ENCODE measurements at places on chromosomes 11 and 22.

DNA sequence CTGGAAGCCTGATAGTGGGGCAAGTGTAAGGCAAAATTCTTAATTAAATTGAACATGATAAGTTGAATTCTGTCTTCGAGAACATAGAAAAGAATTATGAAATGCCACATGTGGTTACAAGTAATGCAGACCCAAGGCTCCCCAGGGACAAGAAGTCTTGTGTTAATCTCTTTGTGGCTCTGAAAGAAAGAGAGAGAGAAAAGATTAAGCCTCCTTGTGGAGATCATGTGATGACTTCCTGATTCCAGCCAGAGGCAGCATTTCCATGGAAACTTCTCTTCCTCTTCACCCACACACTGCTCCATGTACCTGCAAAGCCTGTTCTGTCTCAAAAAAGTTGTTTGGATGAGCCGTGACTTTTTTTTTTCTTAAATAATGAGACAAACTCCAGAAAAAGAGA is 1.9 kb upstream of the TYR start:
- no peak for DNase-seq

- no peak for DNase-seq
These were observed 7.8 kb downstream of the CD3E start for GRCh38 chr11:118312328-118312727.

GRCh38 chr11:79626135-79627075 is 185.6 kb upstream of the TENM4 start:
- DNase-seq = no peak

- DNase-seq = no peak
These were observed 47.7 kb upstream of the EMID1 start for GRCh38 chr22:29157759-29158535.

DNA sequence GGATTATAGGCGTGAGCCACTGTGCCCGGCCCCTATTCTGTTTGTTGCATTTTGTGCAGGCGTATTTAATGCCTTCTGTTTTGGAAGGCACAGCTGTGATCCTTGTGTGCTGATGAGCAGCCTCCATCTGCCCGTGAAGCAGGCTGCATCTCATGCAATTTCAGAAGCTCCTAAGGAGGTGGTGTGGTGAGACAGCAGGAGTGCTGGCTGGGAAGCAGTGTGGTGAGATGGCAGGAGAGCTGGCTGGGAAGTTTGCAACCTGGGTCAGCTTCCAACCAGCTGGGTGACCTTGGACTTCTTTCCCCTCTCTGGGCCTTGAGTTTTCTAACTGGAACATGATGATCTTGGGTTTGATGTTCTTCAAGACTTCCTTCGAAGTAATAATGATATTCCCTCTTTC is 525.1 kb downstream of the TBC1D22A start:
- no peak for DNase-seq

DNA sequence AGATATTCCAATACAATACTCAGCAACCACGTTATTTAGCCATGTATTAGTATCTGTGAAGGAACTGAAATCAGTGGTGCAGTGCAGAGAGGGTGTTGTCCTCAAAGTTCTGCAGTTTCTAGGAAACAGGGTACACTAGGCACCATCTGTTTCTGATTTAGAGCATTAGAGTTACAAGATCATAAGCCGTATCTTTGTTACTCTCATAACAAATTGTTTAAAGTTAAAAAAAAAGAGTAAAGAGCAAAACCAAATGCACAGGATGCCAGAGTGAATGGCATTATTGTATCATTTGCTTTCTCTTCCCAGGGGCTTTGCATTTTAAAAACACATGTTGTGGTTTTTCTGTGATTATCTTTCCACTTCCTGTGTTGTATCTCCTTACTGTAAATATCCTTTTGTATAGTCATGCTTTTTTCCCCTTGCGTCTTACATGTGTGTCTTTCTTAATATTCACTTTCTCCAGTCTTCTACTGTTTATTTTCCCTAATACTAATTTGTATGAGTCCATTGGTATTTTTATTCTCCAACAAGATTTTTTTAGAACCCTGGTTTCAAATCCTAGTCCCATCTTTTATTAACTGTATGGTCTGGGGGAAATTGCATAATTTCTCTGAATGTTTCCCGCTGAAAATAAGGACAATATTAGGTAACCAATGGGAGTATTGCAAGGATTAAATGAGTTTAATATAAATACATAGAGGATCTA is 15.2 kb upstream of the NUP160 start:
- DNase-seq = no peak

GRCh38 chr22:46834021-46834737 is 71.7 kb downstream of the TBC1D22A start:
- no peak for DNase-seq

DNA sequence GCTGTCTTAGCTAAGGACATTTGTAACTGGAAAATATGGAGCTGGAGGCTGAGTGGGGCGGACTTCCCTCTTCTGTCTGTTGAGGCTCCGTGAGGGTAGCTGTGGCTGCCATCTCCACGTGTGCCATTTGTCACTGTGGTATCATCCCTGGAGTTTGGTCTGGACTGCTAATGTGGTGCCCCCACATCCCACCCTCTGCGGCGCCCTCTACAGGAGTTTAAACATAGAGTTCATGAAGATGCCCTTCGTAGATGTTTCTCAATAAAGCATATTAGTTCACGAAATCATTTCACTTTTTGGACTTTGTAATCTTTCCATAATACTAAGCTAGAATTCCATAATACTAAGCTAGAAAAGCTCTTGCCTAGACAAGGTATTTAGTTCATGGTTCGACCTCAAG is 52.4 kb downstream of the TECTA start:
- no peak for DNase-seq

DNA sequence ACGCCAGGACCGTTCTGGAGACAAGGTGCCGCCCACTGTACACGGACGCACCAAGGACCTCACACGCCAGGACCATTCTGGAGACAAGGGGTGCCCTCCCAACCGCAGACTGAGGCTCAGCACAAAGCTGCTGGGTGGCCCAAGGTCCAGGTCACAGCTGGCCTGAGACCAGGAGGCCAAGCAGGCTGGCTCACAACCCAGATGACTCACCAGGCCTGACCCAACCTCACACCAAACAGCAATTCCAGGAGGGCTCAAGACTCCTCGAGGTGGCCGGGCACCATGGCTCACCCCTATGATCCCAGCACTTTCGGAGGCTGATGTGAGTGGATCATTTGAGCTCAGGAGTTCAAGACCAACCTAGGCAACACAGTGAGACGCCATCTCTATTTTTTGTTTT is 14.8 kb downstream of the BRD1 start:
- no peak for DNase-seq

GRCh38 chr11:437228-437870 is 4.5 kb downstream of the ANO9 start:
- no peak for DNase-seq
